Upper lobe of left lung (tissue), 6 donors: ENCODE measurements at places on chromosomes 1 and 21. TPM values are rescaled to one million over a fixed set of nuclear protein-coding genes. Genes with fewer than 3 reads are reported as not detected.

GRCh38 chr1:163076044-163076443 is 6.9 kb downstream of the RGS4 start:
- no peak for DNase-seq

DNA sequence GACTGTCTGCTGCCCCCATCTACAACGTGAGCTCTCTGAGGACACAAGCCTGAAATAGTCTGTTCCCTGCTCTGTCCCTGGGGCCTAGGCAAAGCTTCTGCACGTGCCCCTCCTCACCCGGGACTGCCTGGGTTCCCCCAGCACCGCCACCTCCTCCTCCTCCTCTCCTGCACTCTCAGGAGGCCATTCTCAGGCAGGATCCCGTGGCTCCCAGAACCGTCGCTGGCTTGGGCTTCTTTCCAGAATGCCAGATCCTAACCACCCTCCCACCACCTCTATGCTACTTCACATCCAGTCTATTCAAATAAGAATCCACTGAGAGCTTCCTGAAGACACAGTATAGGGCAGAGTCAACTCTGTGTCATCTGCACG is 11.2 kb downstream of the NPHP4 start:
- no peak for DNase-seq

DNA sequence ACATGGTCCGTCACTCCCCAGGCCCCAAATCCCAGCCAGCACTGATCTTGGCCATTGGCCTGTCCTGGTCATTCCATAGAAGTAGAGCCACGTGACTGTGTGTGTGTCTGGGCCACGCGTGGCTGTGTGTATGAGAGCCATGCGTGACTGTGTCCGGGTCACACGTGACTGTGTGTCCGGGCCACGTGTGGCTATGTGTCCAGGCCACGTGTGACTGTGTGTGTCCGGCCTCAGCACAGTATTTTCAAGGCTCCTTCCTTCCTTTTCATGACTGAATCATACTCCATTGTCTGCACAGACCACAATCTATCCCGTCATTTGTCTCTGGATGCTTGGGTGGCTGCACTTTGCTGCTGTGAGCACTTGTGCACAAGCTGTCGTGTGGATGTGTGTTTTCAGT is 67.4 kb downstream of the SKI start:
- DNase-seq = no peak

DNA sequence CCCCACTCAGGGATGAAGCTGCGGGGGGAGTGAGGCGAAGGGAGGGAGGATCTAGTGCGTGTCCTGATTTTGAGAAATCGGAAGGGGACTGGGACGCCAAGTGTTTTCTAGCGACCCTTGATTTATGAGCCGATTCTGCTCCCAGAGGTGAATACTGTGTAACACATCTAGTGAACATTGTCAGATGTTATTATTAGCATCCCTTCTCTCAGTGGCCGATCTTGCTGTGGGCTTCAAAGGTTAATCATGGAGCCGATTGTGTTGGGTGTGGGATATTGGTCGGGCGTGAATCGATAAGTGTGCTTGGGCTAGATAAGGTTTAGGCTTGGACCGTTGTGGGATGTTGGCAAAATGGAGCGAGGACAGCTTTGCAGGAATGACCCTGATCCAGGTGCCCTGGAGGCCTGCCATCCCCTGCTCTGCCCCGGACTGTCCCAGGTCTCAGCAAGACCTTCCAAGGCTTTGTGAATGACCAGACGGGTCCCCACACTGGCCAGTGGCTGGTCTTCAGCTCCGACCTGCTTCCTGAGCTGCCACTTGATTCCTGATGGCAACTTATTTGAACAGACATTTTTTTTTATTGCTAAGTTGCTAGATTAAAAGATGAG is 2.2 kb downstream of the AJAP1 start:
- DNase-seq = no peak

DNA sequence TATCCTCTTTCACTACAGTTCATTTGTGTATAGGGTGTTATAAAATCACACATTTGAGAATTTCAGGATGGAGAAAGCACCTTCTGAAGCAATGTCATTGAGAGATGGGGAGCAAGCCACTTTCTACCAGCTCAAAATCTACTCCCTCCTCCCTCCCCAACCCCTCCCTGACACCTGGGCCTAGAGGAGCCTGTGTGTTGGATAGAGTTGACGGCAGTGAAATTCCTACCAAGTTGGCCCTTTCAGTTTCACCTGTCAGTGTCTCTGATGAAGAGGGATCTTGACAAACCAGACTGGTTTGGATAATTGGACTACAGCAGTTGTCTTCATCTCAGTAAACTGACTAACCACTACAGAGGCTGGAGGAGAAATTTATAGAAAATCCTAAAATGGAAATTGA is 125.0 kb upstream of the HOOK1 start:
- DNase-seq = no peak

DNA sequence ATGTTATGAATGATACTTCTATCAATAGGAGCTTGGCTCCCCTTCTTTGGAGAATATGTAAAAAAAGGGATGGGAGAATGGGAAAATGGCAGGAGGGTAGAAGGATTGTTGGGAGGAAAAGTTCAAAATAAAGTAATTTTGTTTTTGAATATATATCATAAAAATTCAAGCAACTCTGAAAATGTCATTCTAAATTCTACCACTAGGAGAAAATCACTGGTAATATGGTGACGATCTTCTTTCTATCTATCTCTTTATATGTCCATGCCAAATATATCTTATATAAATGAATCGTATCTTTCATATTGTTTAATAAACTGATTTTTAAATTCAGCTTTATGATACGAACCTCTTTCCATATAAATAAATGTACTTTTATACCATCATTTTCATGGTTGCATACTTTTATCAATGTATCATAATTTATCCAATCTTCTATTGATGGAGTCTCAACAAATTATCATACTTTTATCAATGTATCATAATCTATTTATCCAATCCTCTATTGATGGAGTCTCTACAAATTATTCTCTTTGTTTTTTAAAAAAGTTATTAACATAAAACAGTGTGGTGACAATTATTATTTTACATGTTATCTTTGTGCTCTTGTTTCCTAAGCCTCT is 73.7 kb upstream of the MARK1 start:
- DNase-seq = no peak

DNA sequence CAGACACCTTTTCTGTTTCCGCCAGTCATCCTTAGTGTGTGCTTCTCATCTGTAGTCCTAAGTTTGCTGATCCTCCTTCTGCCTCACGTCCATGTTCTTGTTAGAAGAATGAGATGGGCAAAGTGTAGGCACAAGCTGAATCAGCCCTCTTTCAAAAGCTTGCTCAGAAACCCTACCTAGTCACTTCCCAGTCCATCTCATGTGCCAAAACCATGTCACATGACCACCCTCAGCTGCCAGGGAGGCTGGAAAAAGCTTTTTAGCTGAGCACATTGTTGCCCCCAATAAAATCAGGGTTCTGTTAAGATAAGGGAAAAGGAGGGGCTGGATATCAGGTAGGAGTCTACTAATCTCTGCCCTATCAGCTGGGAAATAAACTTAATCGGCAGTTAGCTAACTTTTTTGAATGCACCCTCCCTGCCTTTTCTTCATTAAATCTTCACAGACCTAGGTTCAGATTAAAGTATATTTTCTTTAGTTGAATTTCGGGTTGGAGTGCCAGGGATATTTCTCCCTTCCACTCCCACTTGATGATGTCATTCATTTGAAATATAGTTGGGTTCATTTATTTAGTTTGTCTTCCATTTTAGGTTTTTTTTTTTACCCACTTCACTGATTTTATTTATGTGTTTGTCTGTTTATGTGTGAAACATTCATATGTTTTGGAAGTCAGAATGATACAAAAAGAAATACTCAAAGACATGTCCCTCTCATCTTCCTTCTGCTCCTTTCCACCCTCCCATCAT is 129.2 kb downstream of the ROR1 start:
- no peak for DNase-seq

GRCh38 chr1:189538271-189538670 is 939.4 kb downstream of the BRINP3 start:
- DNase-seq = no peak

- no peak for DNase-seq
These were observed 312.3 kb upstream of the PLXNA2 start for GRCh38 chr1:208556461-208556860.

- DNase-seq = no peak
These were observed 1.4 kb upstream of the DPM3 start for GRCh38 chr1:155141749-155142148.

DNA sequence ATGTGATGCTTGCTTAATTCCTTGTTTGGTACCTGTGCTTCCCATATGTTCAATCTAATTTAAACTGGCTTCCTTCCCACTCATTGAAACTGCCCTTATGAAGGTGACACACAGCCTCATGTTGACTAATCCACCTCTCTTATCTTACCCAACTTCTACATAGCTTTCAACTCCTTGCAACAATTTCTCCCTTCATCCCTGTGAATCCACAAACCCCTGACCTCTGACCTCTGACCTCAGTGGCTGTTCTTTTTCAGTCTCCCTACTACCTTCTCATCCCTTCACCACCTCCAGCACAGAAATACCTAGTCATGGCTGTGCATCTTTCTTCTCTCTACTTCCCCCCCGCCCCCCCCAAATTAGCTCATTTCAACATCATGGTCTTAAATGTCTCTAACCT is 144.5 kb downstream of the TTLL7 start:
- DNase-seq = no peak

- DNase-seq = no peak
These were observed 131.7 kb downstream of the TMEM53 start for GRCh38 chr1:44542420-44543063.

- peak; percentile 95 for DNase-seq
These were observed 35.7 kb downstream of the ZBTB8B start for GRCh38 chr1:32500387-32501209.

GRCh38 chr21:31480228-31480627 is 136.2 kb upstream of the TIAM1 start:
- no peak for DNase-seq

- DNase-seq = no peak
These were observed 808.6 kb downstream of the USP25 start for GRCh38 chr21:16538405-16538804.

- DNase-seq = no peak
These were observed 132.8 kb downstream of the TNFSF18 start for GRCh38 chr1:172917972-172918371.

- no peak for DNase-seq
These were observed 25.5 kb upstream of the F13B start for GRCh38 chr1:197092491-197093023.

- no peak for DNase-seq
These were observed 28.1 kb downstream of the RCOR3 start for GRCh38 chr1:211287218-211287617.

SLC2A5 gene
- total RNA-seq = 0.44 TPM

IER5 gene
- total RNA-seq = 15.0 TPM

TSNAX gene
- total RNA-seq = 12.1 TPM

SMIM1 gene
- total RNA-seq = 20.8 TPM

TBX15 gene
- 0.39 TPM for total RNA-seq

MYOG gene
- not detected for total RNA-seq

B3GALNT2 gene
- total RNA-seq = 17.1 TPM

PRAMEF11 gene
- not detected for total RNA-seq

SLAMF1 gene
- 1.0 TPM for total RNA-seq
